Fibroblast of skin of abdomen (primary cell): ENCODE measurements at places on chromosomes 2 and 18.

GRCh38 chr2:9332136-9332852, 91.0 kb downstream of the ITGB1BP1 start:
- no peak for DNase-seq

DNA sequence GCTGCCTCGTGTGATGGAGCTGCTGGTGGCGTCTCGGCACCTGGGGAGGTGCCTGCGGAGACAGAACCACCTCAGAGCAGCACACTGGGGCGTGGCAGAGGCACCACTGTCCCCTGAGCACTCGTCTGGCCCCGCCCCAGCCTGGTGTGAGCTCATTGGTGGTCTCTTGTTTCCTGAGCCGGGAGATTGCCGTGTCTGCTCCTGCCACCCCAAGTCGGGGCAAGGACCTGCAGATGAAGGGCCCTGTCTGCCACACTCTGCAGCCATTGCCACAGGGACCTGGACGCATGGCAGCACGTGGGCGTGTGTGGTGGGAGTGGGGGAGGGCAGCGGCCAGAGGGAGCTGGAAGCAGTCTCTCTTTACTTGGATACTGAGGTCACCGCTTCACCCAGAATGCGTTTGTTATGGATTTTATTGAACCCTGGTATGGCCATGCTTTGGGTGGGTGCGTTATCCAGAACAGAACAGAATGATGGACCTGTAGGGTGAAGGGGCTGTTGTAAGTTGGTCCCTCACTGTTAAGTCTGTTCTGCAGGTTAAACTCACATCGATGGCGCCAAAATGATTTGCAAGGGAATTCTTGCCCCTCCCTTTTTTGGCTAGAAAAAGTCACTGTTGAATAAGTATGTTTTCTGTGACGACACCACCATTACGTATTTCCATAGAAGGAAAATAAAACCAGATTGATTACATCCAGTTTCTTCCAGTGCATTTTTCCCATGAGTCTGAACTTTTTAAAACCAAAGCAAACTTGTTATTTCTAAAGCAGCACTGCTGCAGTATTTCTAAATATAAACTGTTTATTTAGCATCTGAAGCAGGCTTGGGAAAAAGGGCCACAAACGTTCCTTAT, 92.0 kb downstream of the USP40 start:
- DNase-seq = no peak

DNA sequence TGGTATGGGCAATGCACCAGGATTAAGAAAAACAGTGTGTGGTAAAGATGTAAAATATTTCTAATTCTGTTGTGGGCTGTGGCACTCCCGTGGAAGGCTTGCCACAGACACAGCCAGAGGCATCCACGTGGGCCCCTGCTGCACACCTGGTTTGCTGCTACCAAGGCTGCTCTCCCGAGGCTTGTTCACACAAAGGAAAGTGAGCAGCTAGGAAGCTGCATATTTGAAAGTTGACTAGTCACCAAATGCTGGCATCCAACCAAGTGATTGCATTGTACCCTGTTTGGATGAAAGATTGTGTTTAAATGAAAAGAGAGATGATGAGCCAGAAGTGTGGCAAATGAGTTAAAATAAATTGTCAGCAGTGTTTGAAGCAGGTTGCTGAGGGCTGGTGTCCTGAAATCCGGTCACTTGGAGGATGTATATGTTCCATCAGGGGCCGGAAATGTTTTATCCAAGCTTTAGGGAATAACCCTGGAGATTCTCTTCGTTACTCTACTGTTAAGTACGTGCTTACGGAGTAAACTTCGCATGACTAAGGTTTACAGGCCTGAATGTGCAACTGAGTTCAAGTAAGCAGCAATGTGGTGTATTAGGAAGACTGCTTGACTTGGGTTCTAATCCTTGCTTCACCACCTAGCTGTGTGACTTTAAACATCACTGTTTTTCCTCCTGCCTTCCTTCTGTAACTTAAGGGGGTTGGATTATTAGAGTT, 86.1 kb downstream of the MSH2 start:
- DNase-seq = peak; percentile 85

GRCh38 chr2:27916293-27916995, 25.9 kb downstream of the BABAM2 start:
- no peak for DNase-seq

- no peak for DNase-seq
Observed at GRCh38 chr2:105399207-105399861, 483 bp upstream of the FHL2 start.

DNA sequence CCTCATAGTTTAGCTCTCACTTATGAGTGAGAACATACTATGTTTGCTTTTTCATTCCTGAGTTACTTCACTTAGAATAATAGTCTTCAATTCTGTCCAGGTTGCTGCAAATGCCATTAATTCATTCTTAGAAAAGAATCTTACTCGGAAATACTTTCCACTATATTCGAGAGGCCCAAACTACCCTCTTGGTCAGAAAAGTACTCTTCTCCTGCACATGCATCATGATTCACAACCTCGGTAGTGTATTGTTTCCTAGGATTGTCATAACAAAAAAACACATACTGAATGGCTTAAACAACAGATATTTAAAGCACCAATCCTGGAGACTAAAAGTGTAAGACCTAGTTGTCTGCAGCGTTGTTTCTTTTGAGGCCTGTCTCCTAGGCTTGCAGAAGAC, 364.0 kb upstream of the SLC14A2 start:
- DNase-seq = no peak

DNA sequence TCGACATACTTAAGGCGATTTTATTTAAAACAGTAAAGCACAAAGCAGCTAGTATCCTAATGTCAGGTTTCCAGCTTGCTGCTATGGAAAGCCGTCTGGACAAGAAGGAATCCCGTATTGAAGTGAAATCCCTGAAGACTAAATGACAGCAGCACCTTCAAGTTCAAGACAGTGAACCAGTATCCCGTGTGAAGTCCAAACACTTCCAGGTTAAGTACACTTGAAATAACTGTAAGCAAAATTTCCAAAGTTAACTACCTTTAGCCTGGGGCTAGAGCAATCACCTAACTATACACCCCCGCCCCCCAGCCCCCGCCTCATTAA, 1.2 kb downstream of the MBOAT2 start:
- DNase-seq = no peak

DNA sequence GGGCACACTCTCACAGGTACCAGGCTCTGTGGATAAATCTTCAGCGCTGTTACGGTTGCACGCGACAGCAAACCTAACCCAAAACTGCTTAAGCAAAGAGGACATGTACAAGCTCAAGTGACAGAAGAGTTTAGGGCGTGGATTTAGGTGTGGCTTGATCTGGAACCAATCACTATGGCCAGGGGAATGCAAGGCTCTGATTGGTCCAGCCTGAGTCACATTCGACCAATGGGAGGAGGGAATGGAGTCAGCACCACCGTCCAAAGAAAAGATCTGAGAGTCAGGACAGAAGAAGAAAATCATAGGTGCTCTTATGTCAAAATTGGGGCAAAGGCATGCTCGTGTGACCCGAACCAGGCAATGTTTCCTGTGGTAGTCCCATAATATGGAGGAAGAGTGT, 139.0 kb downstream of the TRIM43 start:
- DNase-seq = no peak

DNA sequence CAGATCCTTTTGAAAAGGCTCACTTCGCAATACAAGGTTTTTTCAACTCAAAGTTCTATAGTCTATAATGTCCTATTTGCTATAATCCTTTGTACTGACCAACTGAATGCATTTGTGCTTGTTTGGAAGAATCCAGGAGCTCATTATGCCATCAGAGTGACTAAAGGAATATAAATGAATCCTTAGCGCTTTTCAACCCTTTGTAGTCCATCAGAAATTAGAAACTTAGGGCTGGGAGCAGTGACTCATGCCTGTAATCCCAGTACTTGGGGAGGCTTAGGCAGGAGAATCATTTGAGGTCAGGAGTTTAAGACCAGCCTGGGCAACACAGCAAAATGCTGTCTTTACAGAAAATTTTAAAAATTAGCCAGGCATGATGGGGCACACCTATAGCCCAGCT, 330.2 kb upstream of the CHAC2 start:
- DNase-seq = peak; percentile 13
